ENCODE measurements at places on chromosomes 2 and 18. TPM values are rescaled to one million over a fixed set of nuclear protein-coding genes. Genes with fewer than 3 reads are reported as not detected.

DNA sequence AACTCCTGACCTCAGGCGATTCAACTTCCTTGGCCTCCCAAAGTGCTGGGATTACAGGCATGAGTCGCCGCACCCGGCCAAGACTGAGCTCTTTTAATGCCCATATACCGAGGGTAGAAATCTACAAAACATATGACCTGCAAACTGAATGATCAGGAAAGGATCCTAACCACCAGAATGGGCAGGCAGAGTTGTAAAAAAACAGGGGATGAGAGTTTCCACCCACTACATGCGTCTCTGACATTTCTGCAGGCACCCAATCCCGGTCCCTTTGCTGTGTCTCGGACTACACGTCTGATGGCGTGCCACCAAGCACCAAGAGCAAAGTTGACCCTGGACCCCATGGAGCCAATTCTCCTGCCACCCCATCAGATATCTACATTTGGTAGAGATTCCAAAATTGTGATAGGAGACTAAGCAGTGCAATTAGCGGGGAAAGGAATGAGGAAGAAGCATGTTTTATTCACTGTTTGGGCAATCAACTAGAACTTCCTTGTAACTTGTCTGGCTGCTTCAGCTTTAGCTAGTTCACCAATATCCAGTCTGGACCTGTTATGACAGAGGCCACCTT lies 74.1 kb downstream of the ATP8B1 start:
- DNase-seq, result no peak

DNA sequence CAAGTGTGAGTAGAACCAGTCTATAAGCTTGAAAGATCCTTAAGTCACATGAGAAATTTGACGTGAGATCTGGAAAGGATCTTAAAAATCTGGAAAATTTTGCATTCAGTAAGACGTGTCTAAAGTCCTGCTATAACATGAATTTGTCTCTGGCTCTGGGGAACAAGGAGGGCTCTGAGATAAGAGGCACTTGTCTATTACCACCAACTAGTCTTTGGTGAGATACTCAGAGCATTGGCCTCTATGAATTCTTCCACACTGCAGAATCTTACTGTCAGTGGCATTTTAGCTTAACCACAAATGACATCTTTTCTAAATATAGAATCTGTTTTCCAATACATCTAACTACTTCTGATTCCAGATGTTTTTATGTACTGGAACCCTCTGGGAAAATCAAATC lies 1504.5 kb downstream of the DPP10 start:
- no peak for DNase-seq

FOXD4L1 gene
- polyA plus RNA-seq, result not detected

RNF144A gene
- 31.4 TPM for polyA plus RNA-seq

DNA sequence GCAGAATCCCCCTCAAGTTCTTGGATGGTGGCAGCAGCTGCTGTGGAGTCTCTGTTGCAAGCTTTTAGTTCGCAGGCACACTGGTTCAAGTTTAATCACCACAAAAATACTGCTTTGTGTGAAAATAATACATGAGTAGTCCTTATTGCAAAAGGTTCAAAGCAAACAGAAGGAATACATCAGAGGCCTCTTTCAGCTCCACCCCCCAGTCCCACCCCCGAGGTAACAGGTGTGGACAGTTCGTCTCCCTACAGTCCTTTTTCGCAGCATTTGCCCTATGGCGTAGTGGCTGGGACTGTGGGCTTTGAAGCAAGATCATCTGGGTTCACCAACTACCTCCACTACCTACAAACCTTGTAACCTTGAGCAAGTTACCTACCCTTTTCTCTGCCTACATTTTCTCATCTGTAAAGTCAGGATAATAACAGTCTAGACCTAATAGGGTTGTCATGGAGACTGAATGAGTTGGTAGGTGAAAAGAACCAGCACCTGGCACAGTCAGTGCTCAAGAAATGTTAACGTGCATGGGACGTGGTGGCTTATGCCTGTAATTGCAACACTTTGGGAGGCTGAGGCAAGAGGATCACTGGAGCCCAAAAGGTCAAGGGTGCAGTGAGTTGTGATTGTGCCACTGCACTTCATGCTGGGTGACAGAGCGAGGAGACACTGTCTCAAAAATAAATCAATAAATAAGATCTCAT lies 61.7 kb downstream of the TCF7L1 start:
- no peak for DNase-seq

CD8B2 gene
- 0.37 TPM for polyA plus RNA-seq

Measured in right lung (tissue), 10 donors.